ENCODE measurements at places on chromosomes 13 and 19.

DNA sequence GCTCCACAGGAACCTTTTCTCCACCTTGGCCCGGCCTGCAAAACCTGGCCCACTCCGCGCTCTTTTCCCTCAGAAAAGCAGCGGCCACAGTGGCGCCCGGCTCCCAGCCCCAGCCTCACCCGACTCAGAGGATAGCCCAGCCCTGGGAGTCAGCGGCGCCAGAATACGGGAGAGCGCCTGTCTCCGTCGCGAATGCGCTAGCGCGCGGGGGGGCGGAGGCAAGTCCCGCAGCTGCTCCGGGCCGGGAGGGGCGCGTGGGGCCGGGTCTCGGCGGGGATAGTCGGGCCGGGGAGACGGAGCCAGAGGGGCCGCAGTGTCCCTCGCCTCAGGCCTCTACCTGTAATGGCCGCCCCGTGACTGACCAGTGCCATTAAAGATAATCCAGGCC lies at the start of gene ZFP30:
ZFP30 (minus strand) TSS at position 165 of the 388 bp plus-strand sequence. CDS start 7,643 bp downstream, outside the sequence.
- DNase-seq, result peak; percentile 74

DNA sequence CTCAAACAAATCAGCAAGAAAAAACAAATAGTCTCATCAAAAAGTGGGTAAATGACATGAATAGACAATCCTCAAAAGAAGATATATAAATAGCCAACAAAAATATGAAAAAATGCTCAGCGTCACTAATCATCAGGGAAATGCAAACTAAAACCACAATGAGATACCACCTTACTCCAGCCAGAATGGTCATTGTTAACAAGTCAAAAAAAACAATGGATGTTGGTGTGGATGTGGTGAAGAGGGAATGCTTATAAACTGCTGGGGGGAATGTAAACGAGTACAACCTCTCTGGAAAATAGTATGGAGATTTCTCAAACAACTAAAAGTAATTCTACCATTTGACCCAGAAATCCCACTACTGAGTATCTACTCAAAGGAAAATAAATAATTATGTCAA lies 239.2 kb upstream of the RFC3 start:
- no peak for DNase-seq

- DNase-seq, result no peak
These were observed 917 bp downstream of the SPC24 start for GRCh38 chr19:11154683-11155047.

DNA sequence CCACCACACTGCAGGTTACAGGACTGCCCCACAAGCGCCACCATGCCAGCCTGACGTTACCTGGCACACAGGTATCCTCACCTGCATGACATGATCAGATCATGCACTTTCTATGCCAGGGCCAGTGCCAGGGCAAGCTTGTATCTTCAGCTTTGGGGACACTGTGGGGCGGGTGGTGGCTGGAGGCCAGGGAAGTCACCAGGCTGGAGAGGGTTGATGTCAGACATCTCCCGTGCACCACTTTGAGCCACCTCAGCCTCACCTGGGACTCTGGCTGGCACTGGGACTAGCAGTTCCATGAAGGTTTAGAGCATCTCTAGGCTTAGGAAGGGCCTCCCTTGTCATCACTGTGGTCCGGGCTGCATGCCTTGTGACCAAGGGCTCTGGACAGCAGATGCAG lies 97.2 kb downstream of the WTIP start:
- DNase-seq, result no peak

- no peak for DNase-seq
These were observed 142.3 kb upstream of the SOX1 start for GRCh38 chr13:111924678-111925075.

- DNase-seq, result no peak
These were observed 20.2 kb downstream of the CEBPA start for GRCh38 chr19:33282036-33282671.

- peak; percentile 76 for DNase-seq
These were observed 10.4 kb upstream of the JUND start for GRCh38 chr19:18291590-18292461.

DNA sequence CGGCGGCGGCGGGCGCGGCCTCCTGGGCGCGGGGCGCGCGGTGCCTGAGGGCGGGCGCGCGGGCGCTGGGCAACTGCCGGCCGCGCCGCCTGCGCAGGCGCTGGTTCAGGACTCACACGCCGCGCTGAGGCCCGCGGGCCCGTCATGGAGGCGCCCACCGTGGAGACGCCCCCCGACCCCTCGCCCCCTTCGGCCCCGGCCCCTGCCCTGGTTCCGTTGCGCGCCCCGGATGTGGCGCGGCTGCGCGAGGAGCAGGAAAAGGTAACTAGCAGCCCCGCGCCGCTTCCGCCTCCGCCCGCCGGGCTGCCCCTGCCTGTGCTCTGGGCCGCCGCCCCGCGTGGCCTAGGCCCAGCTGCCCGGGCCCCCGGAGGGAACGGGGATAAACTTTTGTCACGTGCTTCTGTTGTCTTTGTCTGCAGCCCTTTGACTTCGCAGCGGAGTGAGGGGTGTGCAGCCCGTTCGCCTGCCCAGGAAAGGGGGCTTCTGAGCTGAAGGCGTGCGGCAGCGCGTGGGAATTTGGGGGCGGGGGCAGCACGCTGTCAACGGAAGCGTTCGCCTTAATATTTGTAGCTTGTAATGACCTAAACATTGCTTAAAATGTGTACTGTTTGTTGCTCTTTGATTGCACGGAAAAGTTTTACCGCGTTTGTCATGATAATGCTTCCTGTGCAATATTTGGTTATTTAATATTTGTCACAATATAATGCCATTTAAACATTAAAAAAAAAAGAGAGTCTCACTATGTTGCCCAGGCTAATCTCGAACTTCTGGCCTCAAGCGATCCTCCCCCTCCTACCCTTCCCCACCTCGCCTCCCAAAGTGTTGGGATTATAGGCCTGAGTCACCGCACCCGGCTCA lies 594 bp downstream of the URI1 start:
- peak; percentile 75 for DNase-seq

GRCh38 chr19:53904909-53905308 lies 4.2 kb upstream of the CACNG7 start:
- DNase-seq, result no peak

GRCh38 chr19:33411621-33412180 lies 38.2 kb downstream of the CEBPG start:
- DNase-seq, result no peak

DNA sequence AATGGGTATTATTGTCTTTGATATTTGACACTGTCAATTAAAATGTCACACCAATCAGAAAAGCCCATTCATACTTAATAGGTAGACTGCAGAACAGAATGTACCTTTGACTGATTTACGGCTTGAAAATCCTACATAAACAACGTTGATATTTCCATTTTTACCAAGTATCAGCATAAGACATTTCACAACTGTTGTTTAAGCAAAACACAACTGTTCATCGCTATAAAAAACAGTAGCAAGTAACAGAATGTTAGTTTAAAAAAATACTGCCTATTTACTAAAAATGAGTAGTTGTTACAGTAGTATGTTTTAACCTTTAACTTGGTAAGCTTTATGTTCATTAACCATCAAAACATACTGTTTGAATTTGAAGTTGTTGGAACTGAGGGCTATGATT lies 1096.6 kb downstream of the PCDH17 start:
- no peak for DNase-seq

GRCh38 chr13:28655561-28655960 lies 3.4 kb upstream of the POMP start:
- no peak for DNase-seq

DNA sequence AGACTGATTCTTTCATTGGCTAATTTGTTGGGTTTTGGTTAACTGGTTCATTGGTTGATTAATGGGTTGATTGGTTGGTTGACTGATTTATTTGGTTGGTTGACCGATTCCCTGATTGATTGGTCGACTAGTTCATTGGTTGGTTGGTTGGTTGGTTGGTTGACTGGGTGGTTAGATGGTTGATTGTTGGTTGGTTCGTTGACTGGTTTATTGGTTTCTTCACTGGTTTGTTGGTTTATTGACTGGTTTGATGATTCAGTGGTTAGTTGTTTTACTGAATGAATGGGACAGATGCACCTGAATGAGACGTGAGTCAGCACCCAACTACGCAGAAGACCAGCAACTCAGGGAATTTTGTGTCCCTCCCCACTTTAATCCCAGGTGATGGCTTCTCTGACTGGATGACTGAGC lies 2.7 kb upstream of the NUP62 start:
- no peak for DNase-seq

GRCh38 chr13:66508153-66508909 lies 721.8 kb downstream of the PCDH9 start:
- no peak for DNase-seq

- DNase-seq, result no peak
These were observed 37.6 kb downstream of the KCTD12 start for GRCh38 chr13:76848596-76848995.

- DNase-seq, result no peak
These were observed 26.3 kb upstream of the INTS6 start for GRCh38 chr13:51479199-51479523.

All from central memory CD4-positive, alpha-beta T cell (primary cell).